ENCODE measurements at places on chromosomes 5 and 9.
A peak's percentile ranks its signal among the peaks of the same experiment; 100 is the strongest.

DNA sequence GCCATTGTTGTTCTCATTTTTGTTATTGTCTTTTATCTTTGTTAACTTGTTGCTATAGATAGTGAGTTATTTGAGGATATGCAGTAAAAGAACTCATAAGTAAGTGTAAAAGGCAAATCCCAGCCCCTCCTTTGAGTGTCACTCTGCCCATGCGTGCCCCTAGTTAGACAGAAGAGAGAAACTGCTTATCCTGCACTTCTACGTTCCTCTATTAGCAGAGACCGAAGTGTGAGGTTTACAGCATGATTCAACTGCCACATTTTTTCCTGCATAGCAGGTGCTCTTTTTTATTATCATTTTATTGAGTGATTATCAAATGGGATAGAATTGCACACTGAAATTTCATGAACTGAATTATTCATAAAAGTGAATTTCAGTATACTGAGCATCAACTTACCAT lies 12.0 kb upstream of the DNAH5 start:
- H3K27me3 ChIP-seq = no peaks in the 10 kb centered on the region
- H3K4me1 ChIP-seq = peaks cover 10% of the 10 kb centered on the region
- no peak overlapping the region for H3K27ac ChIP-seq
- DNase-seq = no peak
- H3K36me3 ChIP-seq = no peaks in the 10 kb centered on the region
- H3K4me3 ChIP-seq = no peak overlapping the region

DNA sequence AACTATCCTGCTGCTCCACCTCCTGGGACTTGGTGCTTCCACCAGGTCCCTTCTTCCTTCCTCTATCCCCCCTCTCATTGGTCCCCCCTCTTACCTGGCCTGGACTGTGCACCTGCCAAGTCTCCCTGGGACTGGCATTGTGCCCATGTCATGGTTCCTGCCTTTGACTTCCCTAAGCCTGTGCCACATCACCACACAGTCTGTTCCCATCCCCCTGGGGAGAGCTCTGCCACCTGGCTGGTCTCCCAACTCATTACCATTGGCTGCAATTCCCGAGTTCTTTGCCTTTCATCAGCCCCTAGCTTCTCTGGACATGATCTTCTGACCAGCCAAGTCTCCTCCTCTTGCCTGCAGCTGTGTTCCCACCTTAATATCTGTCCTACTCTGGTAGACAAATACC lies 180.3 kb downstream of the SREK1 start:
- no peaks in the 10 kb centered on the region for H3K36me3 ChIP-seq
- DNase-seq = no peak
- H3K4me1 ChIP-seq = no peaks in the 10 kb centered on the region

DNA sequence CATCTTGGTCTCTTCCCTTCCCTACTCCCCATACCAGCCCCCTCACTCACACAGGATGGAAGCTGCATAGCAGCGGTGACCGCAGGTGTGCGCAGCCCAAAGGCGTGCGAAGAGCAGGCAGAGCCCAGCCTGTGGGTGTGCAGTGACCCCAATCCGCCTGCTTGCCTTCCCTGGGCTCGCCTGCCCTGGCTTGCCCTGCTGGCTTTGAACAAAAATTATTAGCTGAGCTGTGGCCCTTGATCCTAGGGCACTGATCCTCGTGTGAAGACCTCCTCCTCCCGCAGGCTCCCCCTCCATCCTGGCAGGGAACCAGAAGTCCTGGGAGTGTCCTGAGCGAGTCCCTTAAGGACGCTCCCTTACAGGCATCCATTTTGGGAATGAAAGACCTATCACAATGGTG lies 31.9 kb downstream of the MORN5 start:
- H3K36me3 ChIP-seq = no peaks in the 10 kb centered on the region
- no peak for DNase-seq
- H3K27ac ChIP-seq = no peak overlapping the region
- no peaks in the 10 kb centered on the region for H3K4me1 ChIP-seq
- no peak overlapping the region for H3K4me3 ChIP-seq
- H3K27me3 ChIP-seq = no peaks in the 10 kb centered on the region

- DNase-seq = no peak
- no peaks in the 10 kb centered on the region for H3K36me3 ChIP-seq
- H3K4me1 ChIP-seq = peaks cover 50% of the 10 kb centered on the region
- no peak overlapping the region for H3K27ac ChIP-seq
- no peaks in the 10 kb centered on the region for H3K27me3 ChIP-seq
Observed at GRCh38 chr5:140018517-140018916, 24.6 kb downstream of the NRG2 start.

DNA sequence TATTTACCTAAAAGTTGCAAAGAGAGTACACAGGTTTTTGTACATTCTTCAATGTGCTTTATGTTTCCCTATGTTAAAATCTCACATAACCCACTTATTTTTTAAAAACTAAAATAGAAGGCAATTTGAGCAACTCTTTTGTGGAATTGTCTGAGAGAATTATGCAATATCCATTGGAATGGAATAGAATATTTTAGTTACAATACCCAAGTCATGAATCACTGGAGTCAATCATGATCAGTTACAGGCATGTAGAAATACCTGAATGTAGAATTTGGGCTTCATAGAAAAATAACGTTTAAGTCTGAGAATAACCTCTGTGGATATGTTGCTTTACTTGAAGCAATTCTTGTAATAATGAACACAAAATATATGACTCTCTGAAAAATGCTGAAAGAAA lies 143.3 kb downstream of the FGF10 start:
- H3K4me1 ChIP-seq = no peaks in the 10 kb centered on the region
- no peak overlapping the region for H3K27ac ChIP-seq

- no peaks in the 10 kb centered on the region for H3K36me3 ChIP-seq
- no peak overlapping the region for H3K4me3 ChIP-seq
- DNase-seq = no peak
- H3K27me3 ChIP-seq = no peaks in the 10 kb centered on the region
- peaks cover 25% of the 10 kb centered on the region for H3K4me1 ChIP-seq
Observed at GRCh38 chr9:33381231-33381791, 21.1 kb downstream of the AQP7 start.

DNA sequence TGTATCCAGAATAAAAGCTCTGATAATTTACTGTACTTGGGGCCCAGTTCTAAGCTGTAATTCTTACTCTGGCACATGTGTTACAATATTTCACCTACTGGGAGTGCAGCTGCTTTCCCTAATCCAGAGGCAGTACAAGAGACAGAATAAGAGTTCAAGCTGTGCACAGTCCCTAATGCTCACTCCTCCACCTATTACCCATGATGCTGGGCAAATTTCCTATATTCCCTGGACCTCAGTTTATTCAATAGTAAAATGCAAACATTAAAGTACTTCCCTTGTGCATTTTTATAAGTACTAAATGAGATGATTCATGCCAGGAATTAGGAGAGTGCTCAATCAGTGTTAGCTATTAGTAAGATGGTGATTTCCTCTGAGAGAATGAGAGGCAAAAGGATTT lies 28.0 kb upstream of the TAF11L2 start:
- no peaks in the 10 kb centered on the region for H3K27me3 ChIP-seq
- DNase-seq = no peak
- no peak overlapping the region for H3K27ac ChIP-seq
- H3K4me1 ChIP-seq = no peaks in the 10 kb centered on the region

DNA sequence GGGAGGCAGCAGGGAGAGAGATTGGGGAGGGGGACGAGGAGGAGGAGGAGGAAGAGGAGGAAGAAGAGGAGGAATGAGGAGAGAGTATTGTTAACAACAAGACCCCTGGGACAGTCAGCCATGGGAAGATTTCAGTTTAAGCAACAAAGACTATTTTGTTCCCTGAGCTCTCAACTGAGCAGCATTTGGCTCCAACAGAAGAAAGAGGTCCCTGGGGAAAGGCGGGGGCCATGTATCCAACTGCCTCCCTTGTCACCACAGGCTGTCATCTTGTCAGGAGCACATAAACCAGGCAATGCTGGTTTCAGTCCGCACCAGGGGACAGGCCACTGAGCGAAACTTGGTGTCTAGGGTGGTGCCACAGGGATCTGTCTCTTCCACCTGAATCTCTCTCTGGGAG lies 316.1 kb downstream of the TLE1 start:
- H3K27me3 ChIP-seq = no peaks in the 10 kb centered on the region
- no peaks in the 10 kb centered on the region for H3K4me1 ChIP-seq
- H3K36me3 ChIP-seq = no peaks in the 10 kb centered on the region
- H3K4me3 ChIP-seq = no peak overlapping the region
- DNase-seq = no peak

DNA sequence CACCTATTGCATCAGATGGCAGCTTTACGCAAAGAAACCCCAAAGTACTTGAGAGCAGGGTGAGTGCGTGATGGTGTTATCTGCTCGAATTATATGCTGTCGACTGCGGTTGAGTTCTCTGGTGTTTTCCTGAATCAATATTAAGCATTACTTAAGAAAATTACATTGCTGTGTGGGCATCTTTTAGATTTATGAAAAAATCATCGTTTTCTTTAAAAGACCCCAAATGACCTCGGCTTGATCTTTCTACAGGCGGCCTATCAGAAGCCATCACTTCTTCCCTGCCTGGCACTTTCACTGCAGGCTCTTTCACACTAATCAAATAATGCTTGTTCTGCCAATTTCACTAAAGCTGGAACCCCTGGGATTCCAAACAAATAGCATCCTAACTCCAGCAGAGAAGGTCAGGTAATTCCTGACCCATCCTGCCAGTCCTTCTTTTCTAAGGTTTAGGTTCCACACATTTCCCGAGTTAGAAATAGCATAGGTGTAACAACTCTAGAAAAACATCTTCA lies 1.7 kb downstream of the UBE2QL1 start:
- peaks cover 4% of the 10 kb centered on the region for H3K4me1 ChIP-seq
- H3K4me3 ChIP-seq = no peak overlapping the region
- 0 out of 2 replicates have a peak, but pooled peaks cover 2% of the 10 kb centered on the region for H3K27me3 ChIP-seq
- DNase-seq = no peak

DNA sequence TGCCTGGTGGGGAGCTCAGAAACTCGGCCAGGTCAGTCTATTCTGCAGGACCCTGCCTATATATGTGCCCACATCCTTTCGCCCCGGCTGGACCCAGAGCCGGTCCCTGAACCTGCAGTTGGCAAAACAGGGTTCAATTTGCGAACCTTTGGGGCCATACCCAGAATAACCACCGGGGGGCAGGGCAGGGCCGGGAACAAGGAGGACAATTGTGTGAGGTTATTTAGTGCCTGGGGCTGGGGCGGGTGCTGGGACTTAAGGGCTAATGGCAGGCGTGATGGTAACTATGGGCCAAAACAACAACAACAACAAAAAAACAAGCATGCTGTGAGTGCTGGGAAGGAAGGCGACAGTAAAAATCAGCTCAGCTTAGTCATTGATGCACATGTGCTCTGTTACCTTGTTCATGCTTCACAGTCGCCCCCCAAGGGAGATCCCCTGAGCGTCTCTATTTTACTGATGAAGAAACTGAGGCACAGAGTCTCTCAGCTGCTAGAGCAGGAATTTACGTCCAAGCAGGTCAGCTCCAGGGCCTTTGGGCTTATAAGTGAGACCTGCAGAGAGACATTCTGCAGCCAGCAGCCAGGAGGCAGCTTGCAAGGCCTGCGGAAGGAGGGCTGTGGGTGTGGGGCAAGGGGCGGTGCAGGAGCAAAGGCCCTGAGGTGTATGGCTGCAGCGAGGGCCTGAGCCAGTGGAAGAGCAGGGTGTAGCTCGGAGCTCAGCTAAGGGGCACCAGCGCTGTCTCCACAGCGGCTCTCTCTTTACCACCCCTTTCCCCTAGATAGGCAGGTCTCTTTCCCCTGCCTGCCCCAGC lies 106.0 kb downstream of the PHF2 start:
- no peaks in the 10 kb centered on the region for H3K4me1 ChIP-seq
- no peak overlapping the region for H3K4me3 ChIP-seq
- no peaks in the 10 kb centered on the region for H3K27me3 ChIP-seq
- DNase-seq = peak; percentile 63
- H3K36me3 ChIP-seq = no peaks in the 10 kb centered on the region

GRCh38 chr9:84990416-84990815 lies 320.9 kb downstream of the NTRK2 start:
- H3K36me3 ChIP-seq = no peaks in the 10 kb centered on the region
- H3K4me1 ChIP-seq = no peaks in the 10 kb centered on the region
- H3K4me3 ChIP-seq = no peak overlapping the region
- no peak overlapping the region for H3K27ac ChIP-seq

- DNase-seq = peak; percentile 72
- no peaks in the 10 kb centered on the region for H3K36me3 ChIP-seq
- no peaks in the 10 kb centered on the region for H3K27me3 ChIP-seq
- H3K27ac ChIP-seq = no peak overlapping the region
- H3K4me1 ChIP-seq = no peaks in the 10 kb centered on the region
Observed at GRCh38 chr9:125558453-125559092, 148.4 kb downstream of the MAPKAP1 start.

DNA sequence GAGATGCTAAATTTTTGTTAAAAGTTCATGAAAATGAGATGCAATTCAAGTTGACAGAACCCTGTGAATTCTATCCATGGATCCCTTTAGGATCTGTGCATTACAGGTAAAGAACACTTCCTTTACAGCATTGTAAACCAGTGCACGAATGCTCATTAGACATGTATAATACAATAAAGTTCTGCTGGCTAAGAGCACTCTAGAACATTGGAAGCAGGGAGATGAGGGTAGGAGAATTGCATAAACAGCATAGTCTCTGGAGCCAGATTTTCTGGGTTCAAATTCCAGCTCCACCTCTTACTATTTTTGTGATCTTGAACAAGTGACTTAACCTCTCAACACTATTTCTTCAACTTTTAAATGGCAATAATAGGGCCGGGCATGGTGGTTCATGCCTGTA lies 300.2 kb downstream of the NTRK2 start:
- no peak overlapping the region for H3K27ac ChIP-seq
- H3K4me3 ChIP-seq = no peak overlapping the region
- DNase-seq = no peak
- no peaks in the 10 kb centered on the region for H3K27me3 ChIP-seq
- H3K4me1 ChIP-seq = no peaks in the 10 kb centered on the region

GRCh38 chr5:69188811-69189161 lies 597 bp upstream of the CENPH start:
- DNase-seq = no peak
- no peaks in the 10 kb centered on the region for H3K36me3 ChIP-seq
- H3K4me3 ChIP-seq = peak overlapping the region; percentile 87
- peak overlapping the region; percentile 100 for H3K27ac ChIP-seq
- H3K27me3 ChIP-seq = no peaks in the 10 kb centered on the region
- H3K4me1 ChIP-seq = no peaks in the 10 kb centered on the region

- H3K27me3 ChIP-seq = no peaks in the 10 kb centered on the region
- no peak for DNase-seq
- no peak overlapping the region for H3K27ac ChIP-seq
- no peaks in the 10 kb centered on the region for H3K4me1 ChIP-seq
- H3K4me3 ChIP-seq = no peak overlapping the region
Observed at GRCh38 chr5:43780586-43780985, 177.6 kb downstream of the NNT start.

DNA sequence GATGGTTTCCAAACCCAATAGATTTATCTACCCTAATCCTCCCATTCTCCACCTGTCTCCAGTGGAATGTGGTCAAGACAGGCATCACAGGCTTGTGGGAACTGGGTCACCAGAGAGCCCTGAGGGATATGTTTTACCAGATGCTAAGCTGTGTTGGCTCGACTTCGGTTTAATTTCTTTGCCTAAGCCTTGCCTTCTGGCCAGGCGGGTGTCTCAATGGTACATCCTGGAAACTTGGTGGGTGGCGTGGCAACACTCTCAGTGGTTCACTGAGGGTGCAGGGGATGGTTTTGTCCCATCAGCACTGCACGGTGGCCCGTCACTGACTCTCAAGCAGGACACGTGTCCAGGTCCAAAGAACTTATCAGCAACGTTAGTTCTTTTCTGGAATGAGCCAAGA lies 192.2 kb downstream of the TENT4A start:
- H3K27me3 ChIP-seq = no peaks in the 10 kb centered on the region
- no peaks in the 10 kb centered on the region for H3K36me3 ChIP-seq
- no peak overlapping the region for H3K27ac ChIP-seq
- no peak overlapping the region for H3K4me3 ChIP-seq
- H3K4me1 ChIP-seq = no peaks in the 10 kb centered on the region
